Cerebellum (tissue), 4 donors: ENCODE measurements at places on chromosomes 3 and 15. TPM values are rescaled to one million over a fixed set of nuclear protein-coding genes. Genes with fewer than 3 reads are reported as not detected.

The IL17RE gene
- total RNA-seq, result 0.18 TPM

The WDR5B gene
- total RNA-seq, result 8.5 TPM

- DNase-seq, result no peak
Measured at GRCh38 chr3:139108253-139108969, 63.7 kb upstream of the PRR23C start.

DNA sequence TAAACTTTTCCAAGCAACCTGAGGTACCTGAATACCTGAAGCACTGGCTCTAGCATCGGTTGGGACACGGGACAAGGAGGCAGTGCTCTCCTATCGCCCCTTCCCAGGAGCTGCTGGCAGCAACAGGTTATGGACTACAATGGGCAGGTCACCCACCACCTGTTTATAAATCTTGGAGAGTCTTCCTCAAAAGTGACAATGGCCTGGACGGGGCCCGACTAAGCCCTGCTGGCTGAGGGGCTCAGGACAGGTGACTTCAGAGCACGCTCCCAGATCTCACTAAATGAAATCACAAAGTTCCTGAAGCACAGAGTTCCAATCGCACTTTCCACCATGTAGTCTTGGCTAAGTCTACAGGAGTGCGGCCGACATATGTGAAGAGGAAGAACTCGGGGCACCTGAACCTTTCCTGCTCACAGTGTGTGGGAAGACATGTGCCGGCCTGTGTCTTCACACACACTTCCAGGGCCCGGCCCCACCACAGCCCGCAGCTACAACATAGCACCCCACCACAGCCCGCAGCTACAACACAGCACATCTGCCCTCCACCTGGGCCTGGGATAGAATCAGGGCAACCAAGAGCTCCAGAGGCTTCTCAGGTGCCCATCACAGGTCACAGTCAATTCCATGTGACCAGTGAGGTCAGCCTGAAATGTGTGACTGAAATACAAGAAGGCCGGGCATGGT lies 12.9 kb downstream of the CYFIP1 start:
- DNase-seq, result no peak

DNA sequence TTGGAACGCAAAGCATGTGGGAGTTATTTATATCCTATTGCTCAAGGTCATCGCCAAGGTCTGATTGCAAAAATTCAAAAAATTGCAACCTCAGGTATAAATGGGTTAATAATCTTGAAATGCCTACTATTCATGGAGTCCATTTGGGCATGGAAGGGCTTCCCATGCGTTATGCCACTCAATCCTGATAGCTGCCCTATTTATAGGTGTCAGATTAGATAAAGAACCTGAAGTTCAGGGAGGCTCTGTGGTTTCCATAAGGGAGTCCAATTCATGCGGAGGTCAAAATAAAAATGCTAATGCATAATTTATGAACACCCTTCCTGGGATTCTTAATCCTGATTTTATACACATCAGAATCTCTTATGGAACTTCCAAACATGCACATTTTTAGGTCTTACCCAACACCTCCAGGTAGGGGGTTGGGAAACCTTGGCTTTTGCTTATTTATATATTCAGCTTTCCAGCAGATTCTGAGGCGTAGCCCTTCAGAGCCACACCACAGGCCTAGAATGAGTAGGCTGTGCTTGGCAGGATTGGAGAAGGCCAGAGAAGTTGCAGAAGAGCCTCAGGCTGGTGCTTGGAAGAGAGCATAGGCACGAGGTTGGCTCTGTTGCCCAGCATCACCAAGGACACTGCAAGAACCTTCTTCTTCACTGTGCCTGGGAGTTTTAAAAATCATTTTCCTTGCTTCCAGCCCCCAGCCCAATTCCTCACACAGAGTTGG lies 324.4 kb upstream of the CFAP20DC start:
- no peak for DNase-seq
